ENCODE measurements at places on chromosomes 5 and 9.

- peak within 1 kb of the TSS; percentile 75 for H3K4me3 ChIP-seq
- H3K36me3 ChIP-seq: no peaks in the 10 kb centered on the region
- peaks cover 18% of the 10 kb centered on the region for H3K4me1 ChIP-seq
- DNase-seq: peak; percentile 55
- no peaks in the 10 kb centered on the region for H3K27me3 ChIP-seq
- H3K27ac ChIP-seq: peak within 1 kb of the TSS; percentile 87
Measured at GRCh38 chr5:149581192-149581861, at the start of gene ARHGEF37. Gene ARHGEF37 (plus strand): TSS chr5:149581498. CDS start chr5:149597770, 16,272 bp downstream.

- no peak overlapping the region for H3K4me3 ChIP-seq
- no peaks in the 10 kb centered on the region for H3K27me3 ChIP-seq
- H3K4me1 ChIP-seq: peaks cover 6% of the 10 kb centered on the region
- H3K36me3 ChIP-seq: no peaks in the 10 kb centered on the region
- no peak for DNase-seq
- no peak overlapping the region for H3K27ac ChIP-seq
Measured at GRCh38 chr5:119316086-119316485, 39.7 kb upstream of the TNFAIP8 start.

- H3K36me3 ChIP-seq: no peaks in the 10 kb centered on the region
- no peak overlapping the region for H3K27ac ChIP-seq
- no peaks in the 10 kb centered on the region for H3K4me1 ChIP-seq
- DNase-seq: no peak
- peaks cover 9% of the 10 kb centered on the region for H3K27me3 ChIP-seq
Measured at GRCh38 chr5:98749046-98749445, 24.4 kb upstream of the RGMB start.

GRCh38 chr9:36218011-36218410 lies 27.3 kb downstream of the CLTA start:
- no peak overlapping the region for H3K27ac ChIP-seq
- no peaks in the 10 kb centered on the region for H3K27me3 ChIP-seq
- H3K4me3 ChIP-seq: no peak overlapping the region
- no peak for DNase-seq
- H3K36me3 ChIP-seq: peaks cover 46% of the 10 kb centered on the region
- H3K4me1 ChIP-seq: no peaks in the 10 kb centered on the region

GRCh38 chr5:60010853-60011252 lies 117.3 kb upstream of the PDE4D start:
- H3K36me3 ChIP-seq: no peaks in the 10 kb centered on the region
- DNase-seq: no peak
- H3K4me3 ChIP-seq: no peak overlapping the region
- peaks cover 26% of the 10 kb centered on the region for H3K4me1 ChIP-seq
- no peak overlapping the region for H3K27ac ChIP-seq

DNA sequence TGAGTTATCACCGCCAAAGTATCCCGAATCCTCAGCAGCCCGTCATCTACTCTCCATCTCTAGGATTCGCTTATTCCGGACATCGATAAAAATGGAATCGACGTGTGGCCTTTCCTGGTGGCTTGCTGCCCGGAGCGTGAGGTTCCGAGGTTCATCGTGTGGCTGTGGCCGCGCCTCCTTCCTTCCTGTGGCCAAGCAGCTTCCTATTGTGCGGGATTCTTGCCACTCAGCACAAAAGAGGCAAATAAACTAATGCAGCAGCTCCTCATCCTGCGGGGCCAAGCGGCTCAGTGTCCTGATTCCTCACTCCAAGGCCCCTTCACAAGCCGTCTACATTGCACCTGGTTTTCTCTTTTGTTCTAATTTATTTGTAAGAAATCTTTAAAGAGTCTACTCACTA lies 800.9 kb downstream of the CDH9 start:
- H3K27me3 ChIP-seq: no peaks in the 10 kb centered on the region
- no peak for DNase-seq
- no peak overlapping the region for H3K27ac ChIP-seq
- no peak overlapping the region for H3K4me3 ChIP-seq

DNA sequence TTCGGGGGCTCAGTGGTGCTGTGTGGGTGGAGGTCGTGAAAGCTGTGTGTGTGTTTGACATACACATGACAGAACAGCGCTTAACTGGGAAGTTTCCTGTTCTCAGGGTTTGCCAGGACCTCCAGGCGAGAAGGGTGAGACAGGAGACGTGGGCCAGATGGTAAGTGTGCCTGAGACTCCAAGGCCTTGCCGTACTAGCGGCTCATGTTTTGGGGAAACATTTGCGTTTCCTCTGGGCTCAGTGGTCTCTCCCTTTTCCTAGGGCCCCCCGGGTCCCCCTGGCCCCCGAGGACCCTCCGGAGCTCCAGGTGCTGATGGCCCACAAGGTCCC lies 68.3 kb upstream of the FCN2 start:
- peaks cover 34% of the 10 kb centered on the region for H3K36me3 ChIP-seq
- H3K27ac ChIP-seq: peak overlapping the region; percentile 90
- peaks cover 15% of the 10 kb centered on the region for H3K4me1 ChIP-seq
- no peak for DNase-seq
- H3K4me3 ChIP-seq: no peak overlapping the region

GRCh38 chr5:126917918-126918614 lies 112.3 kb downstream of the MARCHF3 start:
- H3K4me1 ChIP-seq: peaks cover 30% of the 10 kb centered on the region
- H3K4me3 ChIP-seq: no peak overlapping the region
- DNase-seq: peak; percentile 43
- H3K36me3 ChIP-seq: no peaks in the 10 kb centered on the region

DNA sequence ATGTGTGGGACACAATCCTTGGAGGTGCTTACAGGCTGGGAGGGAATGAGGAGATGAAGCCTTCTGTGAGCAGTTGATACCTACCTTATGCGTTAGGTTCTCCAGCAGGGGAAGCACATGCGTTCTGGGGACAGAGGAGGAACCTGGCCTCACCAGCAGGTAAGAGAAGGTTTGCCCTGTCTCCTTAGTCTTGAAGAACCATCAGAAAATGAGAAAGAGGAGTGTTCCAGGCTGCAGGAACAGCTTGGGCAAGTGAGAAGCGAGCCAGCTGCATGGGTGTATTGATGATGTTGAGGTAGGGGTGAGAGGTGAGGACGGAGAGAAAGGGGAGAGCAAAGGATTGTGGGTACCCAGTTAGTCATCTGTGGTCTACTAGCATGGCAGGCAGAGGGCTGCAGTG lies 156.9 kb upstream of the MVB12B start:
- H3K27ac ChIP-seq: no peak overlapping the region
- no peak for DNase-seq
- peaks cover 61% of the 10 kb centered on the region for H3K27me3 ChIP-seq
- H3K4me1 ChIP-seq: no peaks in the 10 kb centered on the region
- no peaks in the 10 kb centered on the region for H3K36me3 ChIP-seq

GRCh38 chr5:157539503-157540022 lies 36.0 kb downstream of the ADAM19 start:
- no peak for DNase-seq
- H3K27ac ChIP-seq: no peak overlapping the region
- H3K4me1 ChIP-seq: peaks cover 20% of the 10 kb centered on the region
- peaks cover 9% of the 10 kb centered on the region for H3K36me3 ChIP-seq

DNA sequence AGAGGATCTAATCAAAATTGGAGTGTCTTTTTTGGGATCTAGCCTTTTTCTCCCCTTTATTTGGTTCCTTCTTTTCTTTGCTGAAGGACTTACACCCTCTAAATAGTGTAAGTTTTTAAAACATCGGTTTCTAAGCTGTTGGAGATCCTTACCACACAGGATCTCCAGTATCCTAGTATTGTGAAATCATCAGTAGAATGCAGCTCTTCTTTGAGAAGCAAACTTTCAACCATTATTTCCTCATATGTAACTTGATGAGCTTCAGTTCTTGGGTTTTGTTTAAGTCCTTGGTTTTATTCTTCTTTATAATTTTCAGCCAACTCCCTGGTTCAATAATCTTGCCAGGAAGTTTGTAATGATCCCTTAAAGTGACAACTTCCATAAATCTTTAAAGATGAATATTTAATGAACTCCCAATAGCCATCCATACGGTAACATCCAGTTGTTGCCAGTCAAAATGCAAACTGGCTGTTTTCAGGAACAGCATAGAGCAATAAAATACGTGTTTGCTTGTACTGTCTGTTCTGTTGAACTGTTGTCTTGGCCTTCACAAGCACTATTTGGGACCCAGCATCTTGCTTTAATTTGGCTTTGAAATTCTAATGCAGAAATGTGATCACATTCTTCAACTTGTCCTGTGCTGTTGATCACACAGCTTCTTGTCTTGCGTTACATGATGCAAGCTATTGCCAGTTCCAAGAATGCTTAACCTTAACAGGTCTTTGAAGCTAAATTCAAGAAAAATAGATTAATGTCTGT lies 34.8 kb upstream of the TTC23L start:
- H3K27ac ChIP-seq: no peak overlapping the region
- DNase-seq: no peak
- peaks cover 6% of the 10 kb centered on the region for H3K4me1 ChIP-seq
- no peaks in the 10 kb centered on the region for H3K27me3 ChIP-seq
- H3K4me3 ChIP-seq: no peak overlapping the region

DNA sequence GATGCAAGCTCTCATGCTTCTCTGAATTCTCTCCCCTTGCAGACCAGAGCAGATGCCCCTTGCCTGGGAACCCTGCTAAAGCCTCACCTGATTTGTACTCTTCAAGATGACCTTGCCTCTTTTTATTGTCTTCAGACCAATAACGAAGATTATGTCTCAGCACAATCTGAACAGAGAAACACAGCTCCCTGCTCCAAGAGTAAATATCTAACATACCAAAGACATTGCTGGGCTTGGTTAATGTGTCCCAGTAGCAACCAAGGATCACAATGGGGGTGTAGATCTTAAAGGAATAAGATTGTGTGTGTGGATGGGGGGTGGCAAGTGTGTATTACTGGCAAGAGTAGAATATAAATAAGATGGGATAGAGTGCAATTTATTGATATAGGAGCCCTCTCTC lies 67.6 kb upstream of the LHFPL2 start:
- H3K36me3 ChIP-seq: no peaks in the 10 kb centered on the region
- peaks cover 5% of the 10 kb centered on the region for H3K4me1 ChIP-seq
- no peak overlapping the region for H3K27ac ChIP-seq
- no peak overlapping the region for H3K4me3 ChIP-seq

DNA sequence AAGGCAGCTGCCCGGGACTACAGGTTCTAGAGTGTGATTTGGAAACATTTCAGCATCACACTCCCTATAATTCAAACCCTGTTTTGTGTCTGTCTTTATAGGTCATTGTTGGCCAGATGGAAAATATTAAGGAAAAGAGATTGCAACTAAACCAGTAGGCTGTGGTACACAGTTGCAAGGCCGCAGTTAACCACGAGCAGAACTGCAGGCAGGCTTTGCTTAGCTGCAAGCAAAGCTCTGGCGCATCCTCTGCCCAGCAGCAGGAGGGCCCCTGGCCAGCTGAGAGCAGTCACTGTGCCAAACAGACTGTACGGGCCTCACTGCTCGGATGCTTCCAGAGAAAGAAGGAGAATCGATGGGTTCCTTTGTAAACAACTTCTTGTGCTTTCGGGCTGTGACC lies 204.5 kb downstream of the DENND1A start:
- H3K36me3 ChIP-seq: peaks cover 43% of the 10 kb centered on the region
- no peaks in the 10 kb centered on the region for H3K4me1 ChIP-seq
- H3K27me3 ChIP-seq: no peaks in the 10 kb centered on the region

GRCh38 chr5:58378613-58379390 lies 81.1 kb downstream of the PLK2 start:
- DNase-seq: no peak
- H3K4me3 ChIP-seq: no peak overlapping the region
- no peaks in the 10 kb centered on the region for H3K4me1 ChIP-seq

DNA sequence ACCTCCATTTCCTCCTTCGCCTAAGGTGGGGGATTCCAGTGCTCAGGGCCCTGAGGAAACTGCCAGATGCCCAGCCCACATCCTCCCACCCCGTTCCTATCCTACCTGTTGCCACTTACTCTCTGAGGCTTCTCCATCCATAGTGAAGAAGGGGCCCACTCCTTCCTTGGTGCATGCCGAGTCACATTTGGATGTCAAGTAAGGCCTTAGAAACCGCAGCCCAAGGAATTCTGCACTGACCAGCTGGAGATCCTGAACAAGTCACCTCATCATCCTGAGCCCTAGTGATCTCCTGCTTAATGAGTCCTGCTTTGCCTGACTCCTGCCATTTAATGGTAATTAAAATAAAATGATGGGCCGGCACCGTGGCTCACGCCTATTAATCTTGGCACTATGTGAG lies 6.7 kb upstream of the TNIP1 start:
- DNase-seq: no peak
- no peak overlapping the region for H3K4me3 ChIP-seq
- H3K4me1 ChIP-seq: peaks cover 22% of the 10 kb centered on the region

DNA sequence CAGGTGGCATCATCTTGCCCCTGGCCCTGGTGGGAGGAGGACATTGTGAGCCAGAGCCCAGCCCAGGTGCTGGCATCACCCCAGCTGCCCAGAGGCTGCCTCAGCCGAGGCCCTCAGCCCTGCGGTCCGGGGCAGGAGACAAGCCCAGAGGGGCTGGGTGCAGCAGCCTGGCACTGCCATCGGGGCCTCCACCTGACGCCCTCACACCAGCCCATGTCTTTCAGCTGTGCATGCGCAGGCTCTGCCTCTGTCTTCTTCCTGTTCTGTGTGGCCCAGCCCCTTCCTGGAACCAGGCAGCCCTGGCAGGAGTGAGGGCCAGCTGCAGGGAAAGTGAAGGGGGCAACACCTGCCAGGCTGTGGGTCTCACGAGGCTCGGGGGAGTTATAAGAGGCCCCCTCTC lies 4.8 kb upstream of the CEL start:
- DNase-seq: no peak
- peaks cover 19% of the 10 kb centered on the region for H3K4me1 ChIP-seq
- H3K27ac ChIP-seq: no peak overlapping the region
- H3K27me3 ChIP-seq: no peaks in the 10 kb centered on the region
- H3K36me3 ChIP-seq: peaks cover 28% of the 10 kb centered on the region
- H3K4me3 ChIP-seq: no peak overlapping the region

DNA sequence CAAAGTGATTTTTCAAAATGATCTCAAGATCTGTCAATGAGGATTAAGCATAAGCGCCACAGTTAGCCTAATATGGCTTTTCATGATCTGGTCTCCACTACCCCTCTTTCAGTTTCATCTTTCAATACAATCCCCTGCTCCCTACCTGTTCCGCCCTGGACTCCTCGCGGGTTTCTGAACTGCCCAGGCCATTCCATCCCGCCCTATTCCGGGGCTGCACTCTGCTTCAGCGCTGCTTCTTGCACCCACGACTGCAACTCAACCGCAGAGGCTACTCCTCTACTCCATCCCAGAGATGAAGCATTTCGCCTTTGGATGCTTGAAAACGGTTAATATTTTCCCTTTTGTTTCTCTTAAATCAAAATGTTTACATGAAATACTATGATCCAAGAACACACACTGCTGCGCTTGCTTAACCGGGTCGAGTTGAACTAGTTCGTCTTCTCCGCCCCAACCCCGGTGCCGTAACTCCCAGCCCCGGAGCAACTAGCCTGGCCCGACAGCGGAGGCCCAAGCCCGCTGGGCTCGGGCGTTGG lies 716 bp upstream of the OTULIN start:
- no peaks in the 10 kb centered on the region for H3K36me3 ChIP-seq
- H3K4me1 ChIP-seq: peaks cover 30% of the 10 kb centered on the region
- peak overlapping the region; percentile 94 for H3K4me3 ChIP-seq
- H3K27me3 ChIP-seq: no peaks in the 10 kb centered on the region

GRCh38 chr5:86124333-86124732 lies 493.4 kb upstream of the COX7C start:
- H3K4me1 ChIP-seq: no peaks in the 10 kb centered on the region
- no peak for DNase-seq
- H3K27ac ChIP-seq: no peak overlapping the region
- no peaks in the 10 kb centered on the region for H3K27me3 ChIP-seq

All from mesothelial cell of epicardium (in vitro differentiated cells).